Heart left ventricle (tissue), 16 donors: ENCODE measurements at places on chromosomes 11 and 22. TPM values are rescaled to one million over a fixed set of nuclear protein-coding genes. Genes with fewer than 3 reads are reported as not detected.
A peak's percentile ranks its signal among the peaks of the same experiment; 100 is the strongest.

Gene TNNT3
- polyA plus RNA-seq = 40.8 TPM

- DNase-seq = no peak
These were observed 40.8 kb downstream of the ZNF214 start for GRCh38 chr11:6979365-6979764.

Gene CNGA4
- polyA plus RNA-seq = 0.06 TPM

DNA sequence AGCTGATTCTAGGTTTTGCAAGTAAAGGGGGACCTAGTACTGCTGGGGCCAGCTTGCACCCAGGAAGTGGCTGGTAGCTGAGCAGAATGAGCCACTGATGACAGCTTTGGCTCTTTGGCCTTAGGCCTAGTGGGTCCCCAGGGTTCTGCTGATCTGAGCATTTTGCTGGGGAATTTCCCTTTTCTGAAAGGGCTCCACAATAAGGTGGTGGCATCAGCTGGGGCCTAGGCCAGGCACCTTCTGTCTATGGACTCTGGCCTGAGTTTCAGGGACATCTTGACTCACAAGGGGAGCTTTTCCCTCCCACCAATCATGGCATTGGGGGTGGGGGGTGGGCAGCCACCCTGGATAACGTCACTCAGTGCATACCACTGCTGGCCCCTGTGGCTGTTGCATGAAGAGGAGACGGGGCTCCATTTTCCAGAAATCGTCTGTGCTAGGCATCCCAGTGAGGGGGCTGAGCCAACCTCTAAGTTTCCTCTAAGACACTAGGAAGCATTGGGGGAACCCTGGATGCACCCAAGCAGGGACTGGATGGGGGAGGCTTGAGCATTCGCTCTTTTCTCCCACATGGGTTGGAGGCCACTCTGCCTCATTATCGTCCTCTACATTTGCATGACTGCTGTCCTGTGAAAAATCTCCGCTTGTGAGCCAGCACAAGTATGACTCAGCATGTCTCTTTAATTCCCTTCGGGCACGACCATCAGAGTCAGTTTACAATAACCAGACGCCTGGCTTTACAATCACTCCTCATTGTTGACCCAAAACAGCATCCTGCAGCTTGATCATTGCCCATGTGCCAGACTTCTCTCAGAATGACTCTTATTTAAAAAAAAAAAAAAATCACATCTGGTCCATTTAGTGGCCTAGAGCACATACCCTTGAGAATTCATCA is 145.0 kb upstream of the THY1 start:
- peak; percentile 41 for DNase-seq

DNA sequence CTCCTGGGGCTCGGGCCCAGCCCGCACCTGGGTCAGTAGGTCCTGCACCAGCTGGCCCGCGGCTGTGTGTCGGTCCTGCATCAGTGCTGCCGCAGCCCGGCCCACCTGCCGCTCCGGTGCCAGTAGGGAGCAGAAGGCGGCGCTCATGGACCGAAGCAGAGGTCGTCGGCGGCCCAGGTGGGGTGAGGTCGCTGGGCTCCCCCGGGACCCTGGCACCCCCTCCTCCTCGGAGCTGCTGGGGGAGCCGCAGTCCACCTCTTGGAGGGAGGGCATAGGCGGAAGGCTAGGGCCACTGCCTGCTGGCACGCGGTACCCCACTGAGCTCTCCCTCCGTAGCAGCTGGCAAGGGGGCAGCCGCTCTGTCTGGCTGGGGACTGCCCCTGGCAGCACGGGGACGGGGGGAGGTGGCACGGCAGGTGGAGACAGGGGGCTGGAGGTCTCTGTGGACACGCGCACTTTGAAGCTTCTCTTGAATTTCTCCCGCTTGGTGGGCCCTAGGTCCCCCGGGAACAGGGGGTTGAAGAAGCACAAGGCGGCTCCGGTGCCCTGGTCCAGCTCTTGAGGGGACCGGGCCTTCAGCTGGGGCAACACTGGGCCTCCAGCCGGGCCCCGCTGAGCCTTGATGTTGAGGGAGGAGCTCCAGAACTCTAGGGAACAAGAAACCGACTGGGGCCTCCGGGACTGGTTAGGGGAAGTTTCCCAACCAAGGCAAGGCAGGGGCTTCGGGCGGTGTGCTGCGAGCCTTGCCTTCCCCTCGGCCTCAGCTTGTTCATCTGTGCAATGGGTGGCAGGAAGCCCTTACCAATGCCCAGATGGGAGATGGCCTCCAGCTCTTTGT is 1.4 kb downstream of the RIN1 start:
- peak; percentile 32 for DNase-seq

DNA sequence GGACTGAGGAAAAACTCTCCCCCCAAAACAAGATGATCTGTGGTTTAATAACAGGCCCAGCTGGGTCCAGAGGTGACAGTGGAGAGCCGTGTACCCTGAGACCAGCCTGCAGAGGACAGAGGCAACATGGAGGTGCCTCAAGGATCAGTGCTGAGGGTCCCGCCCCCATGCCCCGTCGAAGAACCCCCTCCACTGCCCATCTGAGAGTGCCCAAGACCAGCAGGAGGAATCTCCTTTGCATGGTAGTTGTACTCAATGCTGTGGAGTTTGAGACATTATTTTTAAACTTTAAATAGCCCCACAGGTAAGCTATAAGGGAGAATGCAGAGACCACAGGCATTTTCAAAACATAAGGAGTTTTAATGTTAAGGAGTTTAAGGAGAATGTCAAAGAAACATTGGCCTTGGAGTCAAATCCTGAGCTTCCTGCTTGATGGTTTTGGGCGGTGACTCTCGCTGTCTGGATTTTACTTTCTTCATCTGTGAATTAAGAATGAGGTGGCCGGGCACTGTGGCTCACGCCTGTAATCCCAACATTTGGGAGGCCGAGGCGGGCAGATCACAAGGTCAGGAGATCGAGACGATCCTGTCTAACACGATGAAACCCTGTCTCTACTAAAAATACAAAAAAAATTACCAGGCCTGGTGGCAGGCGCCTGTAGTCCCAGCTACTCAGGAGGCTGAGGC is 6.8 kb downstream of the APOL1 start:
- no peak for DNase-seq

DNA sequence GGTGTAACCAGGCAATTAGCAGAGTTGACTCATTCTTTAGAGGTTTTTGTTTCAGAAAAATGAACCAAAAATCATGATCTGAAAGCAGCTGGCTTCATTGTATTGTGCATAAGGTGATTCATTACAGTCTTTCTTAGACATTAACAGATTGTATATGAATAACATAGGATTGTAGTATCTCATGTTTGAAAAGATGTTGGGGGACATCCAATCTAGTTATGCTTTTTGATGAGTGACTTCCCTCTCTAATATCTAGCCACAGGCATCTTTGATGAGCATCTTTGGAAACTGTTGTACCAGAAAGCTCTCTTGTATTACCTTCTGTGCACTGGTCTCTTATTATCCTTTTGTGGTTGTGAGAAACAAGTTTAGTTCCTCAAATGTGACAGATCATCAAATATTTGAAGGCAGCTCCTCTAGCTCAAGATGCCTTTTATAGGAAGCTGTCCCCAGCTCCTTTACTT is 8.3 kb downstream of the GRK3 start:
- no peak for DNase-seq

Gene CD248
- 6.0 TPM for polyA plus RNA-seq

Gene ANO5
- polyA plus RNA-seq = 13.9 TPM

DNA sequence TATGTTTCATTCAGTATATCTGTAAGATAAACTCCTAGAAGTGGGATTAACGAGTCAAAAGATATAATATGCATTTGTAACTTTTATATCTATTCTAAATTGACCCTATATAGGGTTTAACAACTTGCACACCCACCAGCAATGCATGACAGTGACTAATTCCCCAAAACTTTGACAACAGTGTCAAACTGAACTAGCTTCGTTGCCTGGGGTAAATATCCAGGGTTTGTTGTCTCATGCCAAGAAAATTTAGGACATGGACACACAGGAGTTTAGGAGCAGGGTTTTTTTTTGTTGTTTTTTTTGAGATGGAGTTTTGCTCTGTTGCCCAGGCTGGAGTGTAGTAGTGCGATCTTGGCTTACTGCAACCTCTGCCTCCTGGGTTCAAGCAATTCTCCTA is 5.1 kb downstream of the SNU13 start:
- DNase-seq = no peak

- DNase-seq = peak; percentile 45
These were observed 36.3 kb upstream of the CFAP300 start for GRCh38 chr11:102010776-102011494.

Gene RGL4
- polyA plus RNA-seq = 0.53 TPM
